Activated CD4-positive, alpha-beta memory T cell treated with anti-CD3 and anti-CD28 coated beads for 36 hours (primary cell): ENCODE measurements at places on chromosomes 5 and 9. TPM values are rescaled to one million over a fixed set of nuclear protein-coding genes. Genes with fewer than 3 reads are reported as not detected.

TMEFF1 gene
- total RNA-seq = 0.95 TPM

PLCXD3 gene
- not detected for total RNA-seq

CDKN2B-AS1 gene
- total RNA-seq = 0.59 TPM

RC3H2 gene
- total RNA-seq = 27.7 TPM

FAM78A gene
- total RNA-seq = 34.0 TPM

SMIM33 gene
- 1.5 TPM for total RNA-seq

GPR151 gene
- not detected for total RNA-seq

SLC46A2 gene
- total RNA-seq = not detected

TTC23L gene
- not detected for total RNA-seq

FSTL4 gene
- total RNA-seq = 0.36 TPM

TCF7 gene
- total RNA-seq = 65.6 TPM

PIP5K1B gene
- 1.6 TPM for total RNA-seq
